ENCODE measurements at places on chromosomes 6 and 20. TPM values are rescaled to one million over a fixed set of nuclear protein-coding genes. Genes with fewer than 3 reads are reported as not detected.
A peak's percentile ranks its signal among the peaks of the same experiment; 100 is the strongest.

- no peak overlapping the region for H3K4me3 ChIP-seq
- H3K4me1 ChIP-seq = no peaks in the 10 kb centered on the region
- H3K36me3 ChIP-seq = no peaks in the 10 kb centered on the region
These were observed 5.0 kb upstream of the CD40 start for GRCh38 chr20:46113113-46113470.

Gene FOXQ1
- 7.5 TPM for total RNA-seq

Gene BMP6
- total RNA-seq = 1.3 TPM

Gene HSPA12B
- total RNA-seq = not detected

DNA sequence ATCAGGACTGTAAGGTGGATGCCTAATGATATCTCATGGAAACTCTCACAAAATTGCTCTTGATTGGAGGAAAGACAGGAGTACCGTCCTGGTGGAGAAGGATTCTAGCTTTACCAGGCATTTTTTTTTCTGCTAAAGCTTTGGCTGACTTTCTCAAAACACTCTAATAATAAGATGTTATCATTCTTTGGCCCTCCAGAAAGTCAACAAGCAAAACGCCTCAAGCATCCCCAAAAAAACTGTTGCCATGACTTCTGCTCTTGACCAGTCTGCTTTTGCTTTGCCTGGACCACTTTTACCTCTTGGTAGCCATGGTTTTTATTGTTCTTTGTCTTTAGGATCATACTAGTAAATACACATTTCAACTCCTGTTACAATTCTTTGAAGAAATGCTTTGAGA lies 55.5 kb upstream of the RUNX2 start:
- DNase-seq = no peak
- H3K27me3 ChIP-seq = no peaks in the 10 kb centered on the region
- H3K4me1 ChIP-seq = no peaks in the 10 kb centered on the region
- no peak overlapping the region for H3K27ac ChIP-seq
- no peak overlapping the region for H3K4me3 ChIP-seq
- H3K36me3 ChIP-seq = no peaks in the 10 kb centered on the region

DNA sequence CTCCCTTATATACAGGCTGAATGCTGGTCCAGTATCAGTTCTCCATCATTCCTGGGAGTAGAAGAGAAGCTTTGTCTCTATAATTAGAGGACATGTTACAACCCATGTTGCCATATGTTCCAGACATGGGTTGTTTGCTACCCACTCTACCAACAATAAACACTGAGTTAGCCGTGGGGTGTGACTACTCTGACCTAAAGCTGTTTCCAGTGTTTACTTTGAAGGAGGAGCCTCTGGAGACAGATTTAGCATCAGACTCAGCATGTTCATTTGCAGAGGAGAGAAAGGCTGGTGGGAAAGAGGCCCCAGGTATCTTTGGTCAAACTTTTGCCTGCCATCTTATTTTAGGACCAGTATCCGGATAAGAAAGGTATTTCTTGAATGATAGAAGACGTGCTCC lies 157.9 kb upstream of the SNX9 start:
- H3K4me3 ChIP-seq = no peak overlapping the region
- no peak overlapping the region for H3K27ac ChIP-seq
- H3K27me3 ChIP-seq = no peaks in the 10 kb centered on the region
- peaks cover 17% of the 10 kb centered on the region for H3K4me1 ChIP-seq
- no peak for DNase-seq
- H3K36me3 ChIP-seq = no peaks in the 10 kb centered on the region

GRCh38 chr6:159914565-159914923 lies 23.8 kb downstream of the MAS1 start:
- H3K27ac ChIP-seq = no peak overlapping the region
- no peak overlapping the region for H3K4me3 ChIP-seq

Gene IRF4
- total RNA-seq = 0.15 TPM

Gene VNN1
- total RNA-seq = 0.12 TPM

- no peak overlapping the region for H3K27ac ChIP-seq
- H3K36me3 ChIP-seq = no peaks in the 10 kb centered on the region
- H3K4me1 ChIP-seq = no peaks in the 10 kb centered on the region
- DNase-seq = no peak
- no peak overlapping the region for H3K4me3 ChIP-seq
These were observed 146.1 kb downstream of the NFATC2 start for GRCh38 chr20:51396365-51396909.

- no peak for DNase-seq
- no peaks in the 10 kb centered on the region for H3K36me3 ChIP-seq
- H3K27me3 ChIP-seq = no peaks in the 10 kb centered on the region
- no peaks in the 10 kb centered on the region for H3K4me1 ChIP-seq
- no peak overlapping the region for H3K27ac ChIP-seq
- no peak overlapping the region for H3K4me3 ChIP-seq
These were observed 21.2 kb downstream of the SNPH start for GRCh38 chr20:1287306-1287705.

DNA sequence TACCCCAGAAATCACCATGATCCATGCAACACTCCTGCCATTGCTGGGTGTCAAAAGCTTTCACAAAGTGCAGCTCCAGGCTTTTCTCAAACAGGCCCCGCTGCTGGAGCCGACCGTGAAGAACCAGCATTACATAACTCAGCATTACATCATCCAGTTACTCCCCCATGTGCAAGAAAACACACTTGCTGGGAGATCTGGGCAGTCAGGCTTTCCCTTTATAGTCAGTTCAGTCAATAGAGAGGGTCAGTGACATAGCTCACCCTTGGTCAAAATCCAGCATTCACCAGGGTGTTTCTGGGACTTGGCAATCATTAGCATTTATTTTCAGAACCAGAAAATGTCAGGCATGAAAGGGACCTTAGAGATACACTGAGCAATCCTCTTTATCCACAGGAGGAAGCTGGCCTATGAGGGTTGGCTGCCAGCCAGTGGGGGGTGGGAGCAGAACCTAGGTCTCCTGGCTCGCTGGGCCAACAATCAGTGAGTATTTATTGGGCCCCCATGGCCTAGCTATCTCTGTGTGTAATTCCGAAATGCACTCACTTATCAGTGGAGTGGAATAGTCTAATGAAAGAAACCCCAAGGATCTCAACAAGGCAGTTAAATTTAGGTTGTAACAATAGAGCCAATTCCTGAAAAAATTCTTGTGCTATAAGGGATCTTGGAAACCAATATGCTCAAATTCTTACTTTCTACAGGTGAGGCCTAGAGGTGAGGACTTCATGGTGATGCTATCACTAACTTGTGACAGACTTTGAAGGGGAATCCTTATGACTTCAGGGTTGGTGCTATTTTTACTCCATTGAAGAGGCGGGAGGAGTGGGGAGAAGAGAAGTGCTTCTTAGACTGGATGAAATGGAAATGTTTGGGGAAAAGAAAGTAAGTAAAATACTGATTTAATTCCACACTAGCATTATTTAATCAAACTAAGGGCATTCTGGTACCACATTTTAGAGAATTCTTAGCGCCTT lies 54.6 kb downstream of the LYRM4 start:
- no peak overlapping the region for H3K4me3 ChIP-seq
- no peaks in the 10 kb centered on the region for H3K27me3 ChIP-seq
- no peak overlapping the region for H3K27ac ChIP-seq
- peaks cover 13% of the 10 kb centered on the region for H3K4me1 ChIP-seq
- no peaks in the 10 kb centered on the region for H3K36me3 ChIP-seq
- peak; percentile 52 for DNase-seq

Gene TRIM31
- 0.11 TPM for total RNA-seq

GRCh38 chr6:24419526-24419925 lies 16.8 kb downstream of the MRS2 start:
- no peak overlapping the region for H3K4me3 ChIP-seq
- peaks cover 77% of the 10 kb centered on the region for H3K36me3 ChIP-seq
- H3K27me3 ChIP-seq = no peaks in the 10 kb centered on the region

- no peak overlapping the region for H3K27ac ChIP-seq
- H3K36me3 ChIP-seq = peaks cover 55% of the 10 kb centered on the region
- H3K4me1 ChIP-seq = no peaks in the 10 kb centered on the region
- no peaks in the 10 kb centered on the region for H3K27me3 ChIP-seq
These were observed 25.0 kb downstream of the POLR1C start for GRCh38 chr6:43541774-43542471.

DNA sequence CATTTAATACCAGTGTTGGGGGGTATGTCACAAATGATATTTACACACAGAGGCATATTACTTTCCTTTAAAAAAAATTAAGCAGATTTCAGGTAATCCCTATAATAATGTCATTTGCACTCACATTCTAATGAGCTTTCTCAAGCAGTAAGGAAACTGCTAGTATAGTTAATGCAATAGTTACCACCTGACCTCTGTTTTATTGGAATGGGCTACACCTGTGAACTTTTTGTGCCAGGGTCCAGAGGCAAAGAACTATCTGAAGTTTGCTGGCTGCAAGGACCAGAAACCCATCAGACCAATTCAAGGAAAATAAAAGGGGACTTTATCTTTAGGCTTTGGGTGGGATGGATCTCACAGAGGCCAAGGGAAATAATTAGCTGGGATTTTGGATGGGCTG lies 2.9 kb upstream of the ZHX3 start:
- no peak overlapping the region for H3K27ac ChIP-seq
- no peak for DNase-seq
- peaks cover 26% of the 10 kb centered on the region for H3K4me1 ChIP-seq
- no peaks in the 10 kb centered on the region for H3K36me3 ChIP-seq
- no peaks in the 10 kb centered on the region for H3K27me3 ChIP-seq

DNA sequence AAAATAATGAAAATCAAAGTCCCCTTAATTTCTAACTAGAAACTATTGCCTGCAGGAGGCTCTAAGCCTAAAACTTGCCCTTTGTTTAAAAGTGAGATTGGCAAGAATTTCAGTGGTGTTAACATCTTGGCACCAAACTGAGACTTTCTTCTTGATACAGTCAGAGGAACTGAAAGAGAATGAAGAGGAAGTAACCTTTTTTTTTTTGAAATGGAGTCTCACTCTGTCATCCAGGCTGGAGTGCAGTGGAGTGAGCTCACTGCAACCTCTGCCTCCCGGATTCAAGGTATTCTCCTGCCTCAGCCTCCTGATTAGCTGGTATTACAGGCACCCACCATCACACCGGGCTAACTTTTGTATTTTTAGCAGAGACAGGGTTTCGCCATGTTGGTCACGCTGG lies 3.6 kb downstream of the DOP1A start:
- DNase-seq = no peak
- no peaks in the 10 kb centered on the region for H3K27me3 ChIP-seq
- no peak overlapping the region for H3K4me3 ChIP-seq
- H3K4me1 ChIP-seq = peaks cover 11% of the 10 kb centered on the region
